ENCODE measurements at places on chromosomes 12 and 14.

DNA sequence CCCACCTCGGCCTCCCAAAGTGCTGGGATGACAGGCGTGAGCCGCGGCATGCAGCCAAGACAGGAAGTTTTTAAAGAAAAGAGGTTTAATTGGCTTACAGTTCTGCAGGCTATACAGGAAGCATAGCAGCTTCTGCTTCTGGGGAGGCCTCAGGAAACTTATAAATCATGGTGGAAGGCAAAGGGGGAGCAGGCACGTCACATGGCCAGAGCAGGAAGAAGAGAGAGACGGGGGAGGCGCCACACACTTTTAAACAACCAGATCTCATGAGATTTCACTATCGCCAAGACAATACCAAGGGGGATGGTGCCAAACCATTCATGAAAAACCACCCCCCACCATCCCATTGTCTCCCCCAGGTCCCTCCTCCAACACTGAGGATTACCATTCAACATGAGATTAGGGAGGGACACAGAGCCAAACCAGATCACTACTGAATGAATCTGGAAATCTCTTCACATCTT, 14.1 kb downstream of the CCDC63 start:
- no peak for DNase-seq

DNA sequence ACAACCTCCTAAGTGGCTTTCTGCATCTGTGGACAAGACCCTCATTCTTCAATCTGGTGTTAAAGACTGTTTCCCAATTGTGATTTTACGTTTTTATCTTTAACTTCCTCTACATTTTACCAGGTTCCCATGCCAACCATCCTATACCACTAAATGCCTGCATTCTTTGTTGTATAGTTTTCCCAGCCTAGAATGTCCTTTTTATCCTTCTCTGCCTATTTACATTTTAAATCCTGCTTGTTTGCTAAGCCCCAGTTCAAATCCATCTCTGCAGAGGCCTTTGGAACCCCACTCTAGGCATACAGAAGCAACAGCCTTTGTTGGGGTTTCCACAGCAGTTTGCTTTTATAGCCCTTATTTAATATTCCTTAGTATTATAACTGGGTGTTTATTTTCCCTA, 325.1 kb upstream of the DDHD1 start:
- DNase-seq: no peak

DNA sequence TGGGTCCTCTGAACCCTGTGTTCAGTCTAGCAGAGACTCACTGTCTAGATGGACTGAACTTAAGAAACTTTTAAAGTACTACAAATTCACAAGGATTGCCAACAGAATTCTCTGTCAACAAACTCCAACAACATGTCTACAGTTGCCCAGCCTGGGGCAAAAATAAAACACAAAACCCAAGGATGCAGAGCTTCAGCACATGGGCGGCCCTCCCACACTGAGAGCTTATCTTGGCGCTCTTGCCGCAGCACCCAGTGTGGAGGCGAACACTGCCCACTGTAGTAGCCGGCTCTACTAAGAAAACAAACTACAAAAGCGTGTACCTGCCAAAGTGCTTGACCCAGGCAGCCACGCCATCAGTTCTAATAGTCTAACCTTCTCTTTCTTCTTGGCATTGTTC, 66.7 kb downstream of the PTPN21 start:
- DNase-seq: no peak

- peak; percentile 24 for DNase-seq
Measured at GRCh38 chr12:108972358-108972757, 48.5 kb downstream of the SVOP start.

DNA sequence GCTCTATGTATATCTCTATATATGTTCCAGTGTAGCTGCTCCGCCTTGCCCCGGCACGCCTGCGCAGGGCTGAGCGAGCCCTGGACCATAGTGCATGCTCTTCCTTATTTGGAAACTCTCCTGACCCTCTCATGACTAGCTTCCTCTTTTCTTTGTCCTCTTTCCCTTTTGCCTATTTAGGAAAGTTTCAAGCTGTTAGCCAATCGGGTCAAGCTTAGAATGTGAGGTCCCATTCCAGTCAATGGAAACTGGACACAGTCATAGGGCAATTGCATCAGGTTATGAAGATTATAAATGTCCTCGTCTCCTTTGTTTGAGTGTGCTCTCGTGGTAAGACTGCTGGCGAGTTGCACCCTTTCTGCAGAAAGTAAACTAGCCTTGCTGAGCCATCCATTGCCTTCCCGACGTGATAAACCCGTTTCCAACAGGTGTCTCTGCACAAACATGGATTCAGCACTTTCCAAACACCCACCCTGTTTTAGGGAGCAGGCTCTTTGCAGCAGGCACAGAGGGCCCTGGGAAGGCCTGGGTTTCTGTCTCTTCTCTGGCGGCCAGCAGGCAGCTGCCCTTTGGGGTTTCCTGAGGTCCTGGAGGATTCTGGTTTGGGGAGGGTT, 30.9 kb downstream of the CCDC92 start:
- DNase-seq: no peak

- DNase-seq: no peak
Measured at GRCh38 chr12:62166525-62166924, 93.7 kb upstream of the USP15 start.

DNA sequence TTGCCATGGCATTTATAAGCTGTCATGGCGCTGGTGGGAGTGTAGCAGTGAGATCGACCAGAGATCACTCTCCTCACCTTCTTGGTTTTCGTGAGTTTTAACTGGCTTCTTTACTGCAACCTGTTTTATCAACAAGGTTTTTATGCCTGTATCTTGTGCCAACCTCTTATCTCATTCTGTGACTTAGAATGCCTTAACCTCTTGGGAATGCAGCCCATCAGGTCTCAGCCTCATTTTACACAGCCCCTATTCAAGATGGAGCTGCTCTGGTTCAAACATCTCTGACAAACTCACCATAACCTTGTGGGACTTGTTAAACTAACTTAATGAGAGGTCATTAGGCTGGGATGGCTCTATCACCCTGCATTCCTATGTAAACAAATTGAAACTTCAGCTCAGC, 151.3 kb downstream of the CAND1 start:
- DNase-seq: no peak

DNA sequence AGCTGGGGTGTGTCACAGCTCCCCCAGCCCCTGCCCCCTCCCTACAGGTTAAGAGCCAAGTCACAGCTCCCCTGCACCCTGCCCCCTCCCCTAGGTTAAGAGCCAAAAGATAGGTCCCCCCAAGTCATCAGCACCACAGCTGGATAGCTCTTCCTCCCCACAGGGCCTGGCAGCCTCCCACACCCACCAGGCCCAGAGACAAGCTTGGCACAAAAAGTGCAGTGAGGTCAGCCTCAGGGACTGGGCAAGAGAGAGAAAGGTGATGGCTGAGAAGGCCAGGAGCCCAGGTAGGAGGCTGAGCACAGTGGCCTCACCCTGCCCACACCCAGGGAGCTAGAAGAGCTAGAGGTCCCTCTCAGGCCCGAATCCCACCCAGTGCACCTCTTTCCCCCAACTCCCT, 8.7 kb downstream of the ITGA7 start:
- no peak for DNase-seq

DNA sequence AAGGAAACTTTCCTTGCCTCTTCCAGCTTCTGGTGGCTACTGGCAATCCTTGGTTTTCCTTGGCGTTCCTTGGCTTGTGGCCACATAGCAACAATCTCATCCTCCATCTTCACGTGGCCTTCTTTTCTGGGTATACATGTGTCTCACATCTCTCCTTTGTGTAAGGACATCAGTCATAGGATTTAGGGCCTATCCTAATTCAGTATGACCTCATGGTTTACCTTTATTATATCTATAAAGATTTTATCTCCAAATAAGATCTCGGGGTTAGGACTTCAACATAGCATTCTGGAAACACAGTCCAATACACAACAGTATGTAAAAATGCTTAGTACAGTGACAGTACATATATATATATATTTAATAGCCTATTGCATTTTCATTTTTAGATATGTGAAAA, 58.4 kb upstream of the LRIG3 start:
- no peak for DNase-seq

DNA sequence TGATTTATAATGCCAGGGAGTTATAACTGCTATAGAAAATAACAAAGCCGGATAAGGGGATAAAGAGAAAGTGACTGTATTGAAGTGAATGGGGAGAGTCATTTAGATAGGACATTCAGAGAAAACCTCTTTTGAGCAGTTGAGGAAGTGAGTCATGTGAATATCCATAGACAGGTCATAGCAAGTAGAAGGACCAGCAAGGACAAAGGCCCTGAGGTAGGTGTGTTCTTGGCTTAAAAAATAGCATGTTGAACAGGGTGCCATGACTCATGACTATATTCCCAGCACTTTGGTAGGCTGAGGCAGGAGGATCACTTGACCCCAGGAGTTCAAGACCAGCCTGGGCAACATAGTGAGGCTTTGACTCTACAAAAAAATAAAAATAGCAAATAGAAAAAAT, 51.5 kb upstream of the RAP1B start:
- no peak for DNase-seq

- no peak for DNase-seq
Measured at GRCh38 chr12:113359939-113360748, 1.8 kb downstream of the PLBD2 start.

DNA sequence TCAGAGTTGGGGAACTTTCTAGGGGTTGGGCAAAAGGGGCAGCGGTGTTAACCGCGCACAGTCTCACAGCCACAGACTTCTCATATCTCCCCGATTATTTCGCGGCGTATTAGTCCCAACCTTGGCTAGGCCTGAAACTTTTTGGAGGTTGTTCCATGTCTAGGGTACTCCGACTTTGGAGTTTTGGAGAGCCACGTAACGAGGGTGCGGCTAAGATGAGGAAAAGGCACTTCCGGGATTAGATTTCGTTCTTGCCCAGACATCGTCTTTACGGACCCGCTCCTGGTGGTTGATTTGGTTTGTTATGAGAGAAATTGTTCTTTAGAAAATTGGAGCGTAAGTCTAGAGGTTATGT, 513 bp downstream of the CCNK start:
- DNase-seq: no peak

- DNase-seq: no peak
Measured at GRCh38 chr12:28083840-28084678, 106.2 kb upstream of the CCDC91 start.

DNA sequence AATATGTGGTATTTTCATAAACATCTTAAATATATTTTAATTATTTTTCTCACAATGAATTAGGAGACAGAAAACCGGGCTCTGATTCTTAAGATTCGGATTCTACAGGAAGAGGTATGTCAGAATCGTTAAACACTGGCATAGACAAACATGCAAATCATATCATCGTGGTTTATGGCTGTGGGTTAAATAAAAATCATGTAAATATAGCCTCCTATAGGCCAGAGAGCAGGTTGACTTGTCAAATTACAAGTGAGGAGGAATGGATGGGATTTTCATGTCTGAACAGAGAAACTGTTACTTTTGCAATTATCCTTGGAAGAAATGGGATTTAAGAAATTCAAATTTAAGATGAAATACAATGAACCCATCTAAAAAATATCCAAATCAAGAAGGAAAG, 74.9 kb upstream of the BCAT1 start:
- no peak for DNase-seq

GRCh38 chr12:57193706-57194245, 22.8 kb upstream of the NXPH4 start:
- DNase-seq: no peak

GRCh38 chr12:121325922-121326396, 26.3 kb downstream of the ANAPC5 start:
- DNase-seq: no peak

- no peak for DNase-seq
Measured at GRCh38 chr14:24246765-24247212, 4.4 kb upstream of the TINF2 start.

DNA sequence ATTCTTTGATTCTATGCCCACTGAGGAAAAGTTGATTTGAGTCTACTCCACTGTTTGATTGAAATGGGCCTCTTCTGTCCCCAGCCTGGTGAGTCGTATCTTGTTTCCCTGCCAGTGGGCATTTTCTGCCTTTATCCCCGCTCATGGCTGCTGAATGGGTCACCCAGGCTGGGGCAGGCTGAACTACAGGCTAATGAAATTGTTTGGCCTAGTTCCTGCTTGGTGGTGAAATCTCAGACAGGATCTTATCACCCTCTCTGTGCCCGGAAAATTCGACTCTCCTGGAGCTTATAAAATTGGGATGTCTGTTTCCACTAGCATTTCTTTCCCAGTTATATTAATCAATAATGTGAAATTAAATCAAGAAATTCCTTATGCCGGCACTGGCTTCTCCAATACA, 65.0 kb downstream of the CHST11 start:
- DNase-seq: no peak

GRCh38 chr14:93954900-93955849, 21.2 kb downstream of the ASB2 start:
- DNase-seq: no peak

GRCh38 chr14:79062226-79062625, 892.1 kb downstream of the NRXN3 start:
- no peak for DNase-seq

GRCh38 chr14:65482757-65483438, 70.4 kb downstream of the FUT8 start:
- DNase-seq: no peak

- DNase-seq: peak; percentile 66
Measured at GRCh38 chr12:121799156-121799841, 4.5 kb upstream of the SETD1B start.

DNA sequence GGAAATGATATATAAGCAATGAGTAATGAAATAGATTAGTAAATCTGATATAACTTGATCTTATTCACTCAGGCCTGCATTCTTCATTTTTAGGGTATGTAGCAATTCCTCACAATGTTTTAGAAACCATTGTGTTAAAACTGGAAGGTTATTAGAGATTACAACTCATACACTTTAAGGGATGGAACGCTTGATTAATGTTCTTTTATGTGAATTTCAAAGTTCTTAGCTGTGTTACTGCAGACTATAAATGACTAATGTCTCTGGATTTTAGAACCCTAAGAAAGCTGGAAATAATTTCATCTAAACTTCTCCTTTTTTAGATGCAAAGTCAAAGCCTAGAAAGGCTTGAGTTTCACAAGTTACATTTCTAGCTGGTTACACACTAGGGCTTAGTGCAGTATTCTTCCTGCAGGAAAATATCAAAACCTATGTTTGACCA, 148.2 kb upstream of the CLEC14A start:
- DNase-seq: no peak

GRCh38 chr12:57724003-57724935, 14.3 kb downstream of the AGAP2 start:
- no peak for DNase-seq

GRCh38 chr14:45426685-45427282, 173.8 kb upstream of the MIS18BP1 start:
- DNase-seq: peak; percentile 79

DNA sequence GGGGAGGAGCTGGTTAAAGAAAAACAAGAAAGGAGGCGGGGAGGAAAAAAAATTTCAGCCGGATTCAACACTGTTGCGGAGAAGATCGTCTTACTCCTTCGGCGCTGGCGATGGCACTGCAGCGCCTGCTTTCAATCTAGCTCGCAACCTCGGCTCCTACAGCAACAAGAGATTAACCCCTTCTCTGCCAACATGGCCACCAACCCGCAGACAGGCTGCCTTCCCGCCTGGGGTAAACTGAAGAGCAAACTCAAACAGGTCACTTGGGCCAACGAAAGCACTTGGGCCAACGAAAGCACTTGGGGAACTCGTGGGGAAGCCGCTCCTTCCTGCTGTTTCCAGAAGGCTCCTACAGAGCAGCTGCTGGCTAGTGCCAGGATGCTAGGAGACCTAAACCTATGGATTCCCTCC, 73.7 kb downstream of the CIT start:
- DNase-seq: no peak

GRCh38 chr12:39852346-39852745, 232.7 kb upstream of the ABCD2 start:
- DNase-seq: no peak
